HFFc6 (cell line): ENCODE measurements at places on chromosomes 3 and 15.
A peak's percentile ranks its signal among the peaks of the same experiment; 100 is the strongest.

- DNase-seq, result peak; percentile 74
These were observed 21.2 kb downstream of the IGSF10 start for GRCh38 chr3:151439652-151440125.

DNA sequence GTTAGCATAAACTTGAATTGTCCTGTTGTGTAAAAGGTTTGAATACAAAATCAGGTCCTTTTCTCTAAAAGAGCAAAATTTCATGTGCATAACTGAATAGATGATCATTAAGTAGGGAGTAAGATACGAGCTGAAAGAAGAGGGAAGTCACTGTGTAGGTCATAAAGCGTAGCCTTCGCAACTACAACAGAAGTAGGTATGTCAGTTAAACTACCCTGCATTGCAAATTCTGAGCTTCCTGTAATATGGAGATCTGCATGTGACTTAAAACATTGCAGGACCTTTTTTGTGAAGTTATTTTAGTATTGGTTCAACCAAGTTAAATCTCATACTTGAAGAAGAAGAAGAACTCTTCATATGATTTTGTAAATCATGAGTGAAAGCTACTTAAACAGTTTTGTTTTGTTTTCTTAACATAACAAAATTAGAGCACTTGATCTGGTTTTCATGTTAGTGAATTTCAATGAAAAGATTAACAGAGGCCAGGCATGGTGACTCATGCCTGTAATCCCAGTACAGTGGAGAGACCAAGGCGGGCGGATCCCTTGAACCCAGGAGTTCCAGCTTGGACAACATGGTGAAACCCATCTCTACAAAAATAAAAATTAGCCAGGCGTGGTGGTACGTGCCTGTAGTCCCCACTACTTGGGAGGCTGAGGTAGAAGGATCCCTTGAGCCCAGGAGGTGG, 26.4 kb downstream of the ARMC8 start:
- no peak for DNase-seq

- DNase-seq, result no peak
These were observed 181.9 kb downstream of the EPHB1 start for GRCh38 chr3:134976948-134977347.

DNA sequence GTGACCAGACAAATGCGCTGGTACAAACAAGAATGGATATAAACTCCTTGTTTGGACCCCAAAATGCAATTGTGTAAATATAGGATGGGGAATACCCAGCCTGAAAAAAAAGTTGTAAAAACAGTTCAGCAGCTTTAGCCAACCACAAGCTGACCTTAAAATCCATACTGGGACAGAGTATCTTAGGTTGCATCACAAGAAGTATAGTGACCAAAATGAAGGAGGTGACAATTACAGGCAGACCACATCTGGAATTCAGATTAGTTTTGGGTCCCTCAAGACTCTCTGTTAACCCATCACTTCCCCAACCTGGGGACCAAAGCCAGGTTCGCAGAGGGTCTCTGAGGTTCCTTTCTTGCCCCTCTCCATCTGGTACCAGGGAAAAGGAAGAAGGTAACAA, 115.9 kb upstream of the PRR20G start:
- DNase-seq, result no peak

DNA sequence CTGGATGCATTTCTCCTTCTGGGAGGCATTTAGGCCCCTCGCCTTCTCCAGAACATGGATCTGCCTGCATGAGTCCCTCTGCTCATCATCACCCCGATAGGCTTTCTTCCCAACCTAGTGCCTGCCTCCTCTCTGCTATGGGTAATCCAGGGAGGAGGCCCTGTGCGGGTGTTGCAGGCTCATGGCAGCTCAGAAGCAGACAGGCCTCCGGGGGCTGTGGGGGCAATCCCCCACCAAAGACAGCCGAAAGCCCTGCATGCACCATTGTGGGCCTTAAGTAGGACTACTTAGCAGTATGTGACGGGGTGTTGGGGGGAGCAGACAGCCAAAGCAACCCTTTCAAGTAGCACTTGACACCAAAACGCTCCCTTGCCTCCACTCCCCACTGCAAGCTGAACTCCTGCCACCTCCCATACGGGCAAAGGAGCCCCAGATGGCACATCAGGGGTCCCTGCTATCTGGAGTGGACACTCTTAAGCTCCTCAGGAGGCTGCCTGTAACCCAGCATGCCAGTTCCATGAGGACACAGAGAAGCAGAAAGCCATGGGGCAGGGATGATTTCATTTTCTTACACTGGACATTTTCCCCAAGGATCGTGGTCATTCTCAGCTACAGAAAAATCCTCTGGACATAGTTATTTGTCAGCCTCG, 98.8 kb upstream of the HACD2 start:
- no peak for DNase-seq

DNA sequence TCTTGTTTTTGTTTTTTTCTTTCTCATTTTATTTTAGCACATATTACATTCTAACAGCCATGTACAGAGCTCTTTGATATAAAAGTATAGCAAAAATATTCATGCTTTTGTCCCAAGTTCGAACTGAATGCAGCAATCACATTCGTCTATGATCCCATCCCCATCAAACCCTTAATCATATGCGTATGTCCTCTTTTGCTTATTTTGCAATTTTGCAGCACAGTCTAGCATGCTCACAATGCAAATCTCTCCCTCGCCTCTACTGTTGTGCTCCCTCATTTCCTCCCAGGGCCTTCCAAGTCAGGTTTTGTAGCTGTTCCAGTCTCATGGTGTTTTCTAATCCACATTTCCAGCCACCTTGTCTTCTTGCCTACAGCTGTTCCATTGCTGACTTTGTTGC, 144.6 kb upstream of the VEPH1 start:
- no peak for DNase-seq

- DNase-seq, result no peak
These were observed 50.5 kb downstream of the ANP32A start for GRCh38 chr15:68770216-68770615.

DNA sequence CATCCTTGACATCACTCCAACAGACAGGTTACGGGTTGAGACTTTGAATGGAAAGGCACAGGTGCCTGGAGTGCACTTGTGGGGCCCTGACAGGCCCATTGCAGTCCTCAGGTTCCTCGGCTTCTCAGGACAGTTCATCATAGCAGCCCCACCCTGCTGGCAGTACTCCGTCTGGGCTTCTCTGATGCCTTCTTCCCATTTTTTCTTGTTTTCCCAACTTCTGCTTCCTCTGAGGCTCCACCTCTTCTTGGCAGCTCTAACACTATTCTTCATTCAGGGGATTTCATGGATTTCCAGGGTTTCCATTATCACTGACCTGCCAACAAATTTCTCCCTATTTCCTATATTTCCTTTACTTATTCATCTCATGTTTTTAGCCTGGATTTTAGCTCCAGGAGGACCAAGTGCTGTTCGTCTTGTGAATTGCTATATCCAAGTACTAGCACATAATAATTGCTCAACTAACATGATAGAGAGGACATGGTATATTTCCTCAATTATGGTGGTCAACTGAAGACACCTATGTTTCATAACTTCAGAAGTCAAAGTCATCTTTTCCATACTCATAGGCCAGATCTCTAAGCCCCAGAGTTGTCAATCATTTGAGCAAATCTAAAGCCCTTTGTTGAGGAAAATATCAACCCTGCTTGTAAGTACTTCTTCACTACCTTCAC, 16.2 kb downstream of the NCEH1 start:
- DNase-seq, result no peak

- DNase-seq, result no peak
These were observed 145.3 kb upstream of the DNAJC19 start for GRCh38 chr3:181134873-181135272.
